GM13976 (cell line): ENCODE measurements at places on chromosomes 2 and 18.

GRCh38 chr2:161836664-161837063 lies 212.4 kb downstream of the SLC4A10 start:
- no peak for DNase-seq

DNA sequence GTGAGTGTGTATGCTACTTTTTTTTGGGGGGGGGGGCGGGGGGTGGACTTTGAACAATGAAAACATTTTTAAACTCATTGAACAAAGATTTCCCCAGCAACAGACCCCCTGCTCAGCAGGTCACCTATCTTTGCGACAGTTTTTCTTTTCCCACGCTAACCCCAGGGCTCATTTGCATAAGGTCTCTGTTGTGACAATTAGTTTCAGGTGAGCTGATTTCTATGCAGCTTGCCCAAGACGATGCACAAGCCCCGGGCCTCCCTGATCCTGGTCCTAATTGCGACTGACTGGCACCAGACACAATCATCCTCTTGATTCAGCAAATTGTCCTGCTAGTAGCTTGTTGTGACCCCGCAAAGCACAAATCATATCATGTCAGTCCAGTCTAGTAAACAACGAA lies 40.3 kb downstream of the ZEB2 start:
- no peak for DNase-seq

DNA sequence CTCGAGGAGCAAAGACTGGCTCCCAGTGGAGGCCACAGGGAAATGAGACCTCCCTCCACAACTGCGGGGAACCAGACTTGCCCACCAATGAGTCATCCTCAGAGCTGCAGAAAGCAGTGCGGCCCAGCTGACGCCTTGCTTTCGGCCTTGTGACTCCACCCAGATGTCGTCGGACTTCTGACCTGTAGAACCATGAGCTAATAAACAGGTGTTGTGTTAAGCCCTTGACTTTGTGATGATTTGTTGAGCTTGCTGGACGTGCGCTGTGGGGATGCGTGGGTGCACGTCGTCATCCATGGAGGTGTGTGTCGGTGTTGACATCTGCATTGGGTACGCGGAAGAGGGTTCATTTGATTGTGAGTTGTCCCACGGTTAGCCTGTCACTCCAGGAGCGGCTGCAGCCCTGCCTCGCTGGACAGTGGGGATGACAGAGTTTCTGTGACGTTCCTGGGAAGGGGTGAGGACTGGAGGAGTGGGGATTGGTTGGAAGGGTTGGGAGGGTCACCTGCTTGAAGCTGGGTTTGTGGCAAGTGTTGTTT lies 154.1 kb downstream of the SH3BP4 start:
- no peak for DNase-seq

GRCh38 chr2:231470246-231470900 lies 6.1 kb upstream of the NCL start:
- no peak for DNase-seq

DNA sequence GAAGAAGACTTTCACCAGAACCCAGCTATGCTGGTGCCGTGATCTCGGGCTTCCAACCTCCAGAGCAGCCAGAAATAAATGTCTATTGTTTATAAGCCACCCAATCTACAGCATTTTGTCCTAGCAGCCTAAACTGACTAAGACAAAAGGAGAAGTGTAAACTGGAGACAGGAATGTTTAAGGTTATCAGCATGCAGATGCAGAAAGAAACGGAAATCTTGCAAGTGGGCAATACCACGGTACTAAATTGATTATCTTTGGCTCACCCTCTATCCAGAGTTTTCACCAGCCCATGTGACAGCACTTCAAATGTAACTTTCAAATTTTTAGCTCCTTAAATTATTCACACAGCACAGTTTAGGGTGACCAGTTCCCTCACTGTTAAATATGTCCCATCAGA lies 5.7 kb upstream of the CAPN14 start:
- no peak for DNase-seq
